ENCODE measurements at places on chromosomes 16 and 17.
A peak's percentile ranks its signal among the peaks of the same experiment; 100 is the strongest.

GRCh38 chr16:79810449-79811189 lies 210.1 kb upstream of the MAF start:
- no peak for DNase-seq

DNA sequence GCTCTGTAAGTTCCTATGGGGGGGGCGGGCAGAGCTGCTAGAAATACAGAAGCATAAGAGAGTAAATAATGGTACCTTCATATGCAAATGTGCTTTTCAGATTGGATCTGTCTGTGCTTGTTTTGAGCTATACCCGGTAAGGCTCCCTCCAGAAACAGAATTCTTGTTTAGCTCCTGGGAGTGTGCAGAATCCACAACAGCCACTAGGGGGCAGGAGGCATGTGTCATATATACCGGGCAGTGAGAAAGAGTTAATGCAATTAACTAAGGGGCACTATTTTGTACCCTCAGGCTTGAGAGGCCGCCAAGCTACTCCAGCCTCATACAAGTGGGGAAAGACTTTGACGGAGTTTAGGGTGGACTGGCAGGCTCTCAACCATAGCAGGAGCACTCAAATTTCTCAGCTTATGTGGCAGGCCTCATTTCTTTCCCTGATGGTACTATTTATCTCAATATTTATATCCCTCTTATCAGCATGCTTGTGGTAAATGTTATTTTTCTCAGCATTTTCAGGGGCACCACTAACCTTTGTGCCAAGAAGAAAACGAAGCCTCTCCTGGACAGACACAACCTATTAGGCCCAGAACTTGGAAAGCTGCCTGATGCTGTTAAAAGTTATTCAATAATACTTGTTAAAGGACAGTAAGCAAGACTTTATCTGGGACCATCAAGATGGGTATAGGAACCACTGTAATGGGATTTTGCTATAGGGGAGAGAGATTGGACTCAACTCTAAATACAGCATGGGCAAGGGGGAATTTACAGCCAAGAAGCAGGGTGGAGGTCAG lies 10.7 kb upstream of the CENPV start:
- DNase-seq, result peak; percentile 29

DNA sequence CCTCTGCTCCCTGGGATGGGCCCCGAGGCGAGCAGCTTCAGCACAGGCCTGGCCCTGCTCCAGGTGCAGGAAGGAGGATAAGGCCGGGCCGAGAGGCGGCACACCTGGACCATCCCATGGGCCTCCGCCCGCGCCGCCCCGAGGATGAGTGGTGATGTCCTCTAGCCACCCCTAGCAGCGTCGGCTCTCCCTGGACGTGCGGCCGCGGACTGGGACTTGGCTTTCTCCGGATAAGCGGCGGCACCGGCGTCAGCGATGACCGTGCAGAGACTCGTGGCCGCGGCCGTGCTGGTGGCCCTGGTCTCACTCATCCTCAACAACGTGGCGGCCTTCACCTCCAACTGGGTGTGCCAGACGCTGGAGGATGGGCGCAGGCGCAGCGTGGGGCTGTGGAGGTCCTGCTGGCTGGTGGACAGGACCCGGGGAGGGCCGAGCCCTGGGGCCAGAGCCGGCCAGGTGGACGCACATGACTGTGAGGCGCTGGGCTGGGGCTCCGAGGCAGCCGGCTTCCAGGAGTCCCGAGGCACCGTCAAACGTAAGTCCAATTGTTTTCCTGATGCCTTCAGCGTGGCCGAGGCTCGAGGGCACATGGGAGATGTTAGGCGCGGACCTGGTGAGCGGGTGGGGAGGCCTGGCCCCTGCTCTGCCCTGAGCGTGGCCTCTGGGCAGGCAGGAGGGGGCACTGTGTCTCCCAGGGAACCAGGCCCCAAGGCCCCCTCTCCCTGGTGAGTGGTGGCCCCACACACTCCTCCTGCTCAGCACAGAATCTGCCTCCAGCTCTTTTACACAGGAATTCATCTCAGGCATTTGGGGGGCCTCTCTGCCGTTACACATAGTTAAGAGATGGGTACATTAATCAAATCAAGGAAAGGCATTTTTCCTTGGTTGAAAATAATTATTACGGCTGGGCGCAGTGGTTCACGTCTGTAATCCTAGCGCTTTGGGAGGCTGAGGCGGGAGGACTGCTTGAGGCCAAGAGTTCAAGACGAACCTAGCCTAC lies 855 bp downstream of the TMEM204 start:
- DNase-seq, result no peak

GRCh38 chr17:72139212-72139611 lies 18.4 kb downstream of the SOX9 start:
- DNase-seq, result no peak

DNA sequence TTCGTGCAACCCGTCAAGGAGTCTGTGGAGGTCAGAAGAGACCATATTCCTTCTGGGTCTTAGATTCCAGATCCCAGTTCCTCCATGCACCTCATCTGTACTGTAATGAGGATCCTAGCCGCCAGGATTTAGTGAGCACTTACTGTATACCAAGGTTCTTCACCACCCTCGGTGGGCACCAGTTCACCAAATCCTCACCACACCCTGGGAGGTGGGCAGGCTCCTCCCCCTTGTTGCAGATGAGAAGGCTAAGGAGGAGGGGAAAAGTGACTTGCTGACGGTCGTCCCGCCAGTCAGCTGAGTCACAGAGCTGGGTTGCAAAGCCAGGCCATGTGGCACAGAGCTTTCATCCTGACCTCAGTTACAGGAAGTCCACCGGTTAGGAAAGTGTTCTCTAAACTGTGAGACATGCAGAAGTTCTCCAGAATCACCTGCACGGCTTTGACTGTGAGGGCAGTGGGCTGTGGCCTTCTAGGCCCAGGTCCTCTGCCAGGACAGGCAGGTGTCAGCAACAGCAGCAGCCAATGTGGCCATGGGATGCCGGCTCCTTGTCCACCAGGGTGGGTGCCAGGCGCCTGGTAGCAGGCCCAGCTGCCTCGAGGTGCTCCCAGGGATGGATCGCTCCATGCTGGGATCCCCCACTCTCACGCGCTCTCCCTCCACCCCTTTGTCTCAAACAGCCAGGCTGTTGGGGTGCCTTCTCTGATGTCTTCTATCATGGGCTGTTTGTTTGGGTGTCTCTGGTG lies 240.3 kb upstream of the GSE1 start:
- DNase-seq, result no peak

DNA sequence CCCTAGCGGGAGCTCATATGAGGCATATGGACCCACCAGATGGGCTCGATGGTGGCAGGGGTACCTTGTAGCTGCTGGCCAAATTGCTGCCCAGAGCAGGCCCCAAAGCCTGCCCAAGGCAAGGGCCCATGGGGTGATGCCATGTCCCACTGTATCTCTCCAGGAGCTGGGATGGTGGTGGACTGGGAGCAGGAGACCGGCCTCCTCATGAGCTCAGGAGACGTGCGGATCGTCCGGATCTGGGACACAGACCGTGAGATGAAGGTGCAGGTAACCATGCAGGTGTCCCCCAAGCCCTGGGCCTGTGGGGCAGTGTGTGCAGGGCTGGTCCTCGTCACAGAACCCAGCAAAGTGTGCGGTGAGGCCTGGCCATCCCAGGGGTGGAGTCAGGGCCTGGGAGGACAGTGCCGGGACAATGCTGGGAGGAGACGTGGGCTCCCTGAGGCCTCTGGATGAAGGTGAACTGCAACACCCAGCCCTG lies 34.1 kb upstream of the CHMP6 start:
- no peak for DNase-seq

DNA sequence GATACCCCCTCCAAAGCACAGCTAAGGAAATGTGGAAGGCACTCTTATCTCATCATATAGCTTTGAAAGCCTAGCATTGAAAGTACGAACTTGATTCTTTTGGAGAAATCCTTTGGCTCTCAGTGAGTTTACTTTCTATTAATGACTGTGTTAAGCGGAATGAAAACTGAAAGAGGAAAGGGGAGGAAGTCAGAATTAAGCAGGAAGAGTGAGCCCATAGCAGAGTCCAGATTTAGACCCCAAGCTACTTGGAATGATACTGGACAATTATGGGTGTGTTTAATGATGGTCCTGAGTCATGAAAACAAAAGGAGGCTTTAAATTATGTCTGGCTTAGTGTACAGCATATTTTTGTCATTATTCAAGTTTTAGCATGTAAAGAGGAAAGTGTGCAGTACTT lies 42.2 kb downstream of the TENT4B start:
- DNase-seq, result no peak

- DNase-seq, result no peak
Observed at GRCh38 chr17:48578616-48579470, 693 bp upstream of the HOXB4 start.

DNA sequence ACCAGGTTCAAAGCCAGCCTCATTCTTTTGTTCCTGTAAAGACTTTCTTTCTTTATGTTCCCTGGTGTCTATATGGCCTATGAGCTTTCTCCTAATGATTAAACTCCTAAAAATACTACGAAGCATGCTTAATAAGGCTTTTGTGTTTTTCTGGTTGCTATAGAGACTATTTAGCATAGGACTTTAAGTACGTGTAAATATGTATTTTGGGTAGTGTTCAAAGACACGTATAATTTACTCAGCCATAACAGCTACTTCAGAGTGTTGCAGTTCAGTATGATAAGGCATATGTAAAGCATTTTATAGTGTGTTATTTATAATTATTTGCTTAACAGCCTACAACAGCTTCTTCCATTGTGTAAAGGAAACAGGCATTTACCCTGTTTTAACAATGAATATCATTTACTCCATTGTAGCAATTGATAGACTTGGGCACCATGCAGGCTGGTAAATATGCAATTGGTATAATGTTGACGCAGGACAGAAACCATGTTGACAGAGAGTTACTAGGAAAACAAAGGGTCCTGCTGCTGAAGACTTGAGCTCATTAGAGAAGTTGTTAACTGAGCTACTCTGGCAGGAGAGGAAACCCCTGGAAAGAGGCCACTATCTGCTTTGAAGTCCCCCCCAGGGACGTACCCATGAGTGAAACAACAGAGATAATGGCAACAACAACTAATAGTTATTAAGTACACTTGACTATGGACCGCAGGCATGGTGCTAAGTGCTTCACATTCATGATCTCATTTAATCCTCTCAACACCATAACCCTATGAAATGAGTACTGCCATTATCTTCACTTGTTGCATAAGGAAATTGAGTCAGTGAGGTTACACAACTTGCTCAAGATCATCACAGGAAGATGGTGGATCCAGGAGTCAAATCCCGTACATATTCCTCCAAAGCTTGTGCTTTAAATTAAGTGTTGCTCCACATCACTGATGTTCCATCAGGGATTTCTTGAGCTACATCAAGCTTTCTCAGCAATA lies 342.2 kb upstream of the DYNLRB2 start:
- no peak for DNase-seq

DNA sequence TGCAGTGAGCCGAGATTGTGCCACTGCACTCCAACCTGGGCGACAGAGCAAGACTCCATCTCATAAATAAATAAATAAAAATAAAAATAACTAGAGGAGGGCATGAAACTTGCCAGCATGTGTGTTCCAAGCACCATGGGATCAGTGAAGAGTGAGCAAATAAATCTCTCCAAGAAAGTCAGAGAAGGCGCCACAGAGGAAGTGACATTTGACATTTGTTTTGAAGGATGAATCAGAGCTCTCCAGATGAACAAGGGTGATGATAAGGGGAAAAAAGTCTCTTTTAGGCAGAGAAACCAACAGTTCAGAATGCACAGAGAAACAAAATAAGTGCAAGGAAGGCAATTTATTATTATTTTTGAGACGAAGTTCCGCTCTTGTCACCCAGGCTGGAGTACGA lies 50.3 kb downstream of the IST1 start:
- no peak for DNase-seq

DNA sequence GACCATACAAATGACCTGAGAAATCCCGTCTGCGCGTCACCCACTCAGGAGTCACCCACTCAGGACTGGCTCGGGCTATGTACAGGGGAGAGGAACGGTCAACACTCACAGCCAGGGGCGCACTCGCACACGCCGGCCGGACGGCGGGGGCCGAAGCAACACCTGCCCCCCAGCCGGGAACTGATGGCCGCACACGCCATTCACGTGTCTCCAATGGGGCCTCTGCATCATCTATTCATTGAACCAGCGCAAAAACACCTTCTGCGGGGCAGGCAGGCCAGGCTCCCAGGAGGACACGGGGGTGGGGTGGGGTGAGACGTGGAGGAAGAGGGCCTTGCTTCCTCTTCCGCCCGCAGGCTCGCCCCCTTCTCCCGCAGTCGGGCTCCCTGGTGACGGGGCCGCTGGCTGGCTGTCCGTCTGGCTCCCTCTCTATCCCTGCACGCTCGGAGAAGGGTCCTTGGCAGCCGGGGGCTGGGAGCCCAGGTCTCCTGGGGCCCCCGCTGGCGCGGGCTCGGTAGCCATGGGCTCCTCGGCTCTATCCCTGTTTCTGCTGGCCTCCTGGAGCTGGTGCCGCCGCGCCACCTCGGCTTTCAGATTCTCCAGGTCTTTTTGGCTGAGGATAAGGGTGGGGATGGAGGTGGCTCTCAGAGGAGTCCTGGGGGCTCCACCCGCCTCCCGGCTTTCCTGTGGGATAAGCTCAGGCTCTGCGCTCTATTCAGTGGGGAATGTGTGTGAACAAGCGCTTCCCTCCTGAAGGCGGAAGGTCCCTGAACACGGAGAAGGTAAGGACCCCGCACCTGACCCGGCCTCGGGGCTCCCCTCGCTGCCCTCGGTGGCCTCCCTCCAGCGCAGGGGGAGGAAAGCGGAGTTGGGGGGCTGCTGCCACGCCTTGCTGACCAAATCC lies 21.1 kb downstream of the CLUH start:
- DNase-seq, result no peak
